ENCODE measurements at places on chromosomes 13 and 19.

DNA sequence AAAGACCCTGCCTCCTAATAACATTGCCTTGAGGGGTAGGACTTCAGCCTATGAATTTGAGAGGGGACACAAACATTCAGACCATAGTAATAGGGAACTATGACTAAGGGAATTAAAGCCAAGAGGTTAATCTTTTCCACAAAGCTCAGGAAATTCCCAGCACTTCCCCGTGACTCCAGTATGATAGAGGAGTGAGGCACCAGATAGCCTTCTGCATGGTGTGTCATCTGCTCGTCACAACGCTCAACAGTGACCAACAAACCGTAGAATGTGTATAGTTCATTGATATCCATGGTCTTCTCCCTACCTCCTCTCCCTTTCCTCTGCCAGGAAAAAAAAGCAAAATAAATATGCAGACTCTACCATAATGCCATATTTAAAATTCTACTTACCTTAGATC lies 64.4 kb downstream of the B3GLCT start:
- DNase-seq = no peak

DNA sequence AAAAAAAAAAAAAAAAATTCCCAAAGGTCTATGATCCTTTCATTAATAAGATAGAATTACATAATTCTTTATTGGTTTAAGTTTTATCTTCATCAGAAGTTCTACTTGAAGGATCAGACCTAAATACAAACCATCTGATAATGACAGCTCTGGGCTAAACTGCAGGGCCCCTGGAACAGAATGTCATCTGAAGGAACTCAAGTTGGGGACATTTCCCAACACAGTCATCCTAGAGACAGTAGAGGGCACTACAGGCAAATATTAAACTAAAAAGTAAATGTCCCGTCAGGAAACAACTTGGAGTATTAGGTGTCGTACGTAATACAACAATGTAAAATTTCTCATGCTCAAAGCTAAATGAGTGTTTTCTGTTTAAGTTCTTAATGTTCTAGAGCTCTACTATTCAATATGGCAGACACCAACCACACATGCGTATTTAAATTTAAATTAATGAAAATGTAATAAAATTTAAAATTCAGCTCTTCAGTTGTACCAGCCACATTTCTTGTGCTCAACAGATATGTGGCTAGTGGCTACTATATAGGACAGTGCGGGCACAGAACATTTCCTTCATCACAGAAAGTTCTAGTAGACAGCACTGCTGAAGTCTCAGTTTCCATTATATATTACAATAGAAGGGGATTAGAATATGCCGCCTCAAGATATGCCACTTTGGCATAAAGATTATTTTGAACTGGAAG lies 21.8 kb upstream of the NAXD start:
- no peak for DNase-seq

DNA sequence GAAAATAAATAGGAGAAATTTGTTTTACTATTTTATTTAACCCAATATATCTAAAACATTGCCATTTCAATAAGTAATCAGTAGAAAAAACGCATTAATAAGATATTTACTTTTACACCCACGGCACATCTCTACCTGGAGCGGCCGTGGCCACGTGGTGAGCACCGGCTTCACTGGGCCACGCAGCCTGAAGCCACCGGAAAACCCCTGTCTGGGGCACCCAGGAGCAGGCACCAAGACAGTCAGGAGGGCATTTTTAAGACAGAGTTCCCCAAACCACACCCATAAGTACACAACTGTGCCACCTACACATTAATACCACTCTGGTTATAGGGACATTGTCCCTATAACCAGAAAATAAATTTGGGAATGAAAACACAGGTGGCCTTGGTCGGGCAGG lies 80.9 kb downstream of the SPACA7 start:
- DNase-seq = no peak

DNA sequence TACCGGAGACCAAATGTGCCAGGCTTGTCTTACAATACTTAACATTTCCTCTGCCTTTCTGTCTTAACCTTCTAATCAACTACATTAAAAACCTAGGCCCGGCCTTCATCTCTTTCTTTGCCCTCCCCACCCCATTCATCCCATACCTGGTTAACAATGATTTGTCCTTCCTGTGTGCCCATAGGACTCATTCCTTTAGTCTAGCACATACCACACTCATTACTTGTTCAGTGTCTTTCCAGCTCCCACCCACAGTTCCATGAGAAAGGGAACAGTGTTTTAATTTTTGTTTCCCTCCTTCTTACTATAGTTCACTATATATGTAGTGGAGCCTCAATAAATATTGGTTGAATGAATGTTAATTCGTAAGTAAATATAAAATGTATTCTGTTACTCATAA lies 2.4 kb downstream of the CLN5 start:
- DNase-seq = no peak

DNA sequence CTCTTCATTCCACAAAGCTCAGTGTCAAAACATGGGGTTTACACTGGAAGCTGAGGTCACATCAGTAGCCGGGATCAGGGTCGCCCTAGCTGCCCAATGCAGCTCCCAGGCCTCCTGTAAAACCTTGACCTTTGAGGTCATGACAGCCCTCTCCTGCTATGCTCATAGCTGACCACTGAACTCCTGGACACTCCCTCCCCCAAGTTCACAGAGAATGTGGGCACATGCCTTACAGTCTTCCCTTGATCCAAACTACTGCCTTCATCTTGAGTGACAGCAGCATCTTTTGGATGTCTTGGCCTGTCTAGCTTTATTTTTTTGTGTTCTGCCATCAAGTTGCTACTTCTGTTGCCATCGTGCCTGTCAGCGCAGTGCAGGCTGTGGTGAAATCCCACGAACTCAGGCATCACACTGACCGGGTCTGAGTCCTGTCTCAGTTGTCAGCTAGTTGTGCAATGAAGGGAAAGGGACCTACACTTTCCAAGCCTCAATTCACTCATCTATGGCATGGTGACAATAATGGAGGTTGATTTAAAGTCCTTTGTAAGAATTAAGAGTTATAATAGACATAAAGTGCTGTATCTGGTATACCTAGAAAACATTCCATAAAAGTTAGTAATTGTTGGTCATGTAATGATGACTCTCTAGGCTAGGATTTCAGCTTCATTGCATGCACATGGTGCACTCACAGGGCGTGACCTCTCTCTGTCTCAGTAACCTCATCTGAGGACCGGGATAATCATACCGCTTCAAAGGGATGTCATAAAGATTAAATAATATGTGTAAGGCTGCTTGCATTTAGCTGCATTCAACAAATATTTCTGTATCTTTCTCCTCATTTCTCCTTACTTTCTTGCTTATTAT lies 16.4 kb upstream of the ALOX5AP start:
- no peak for DNase-seq

DNA sequence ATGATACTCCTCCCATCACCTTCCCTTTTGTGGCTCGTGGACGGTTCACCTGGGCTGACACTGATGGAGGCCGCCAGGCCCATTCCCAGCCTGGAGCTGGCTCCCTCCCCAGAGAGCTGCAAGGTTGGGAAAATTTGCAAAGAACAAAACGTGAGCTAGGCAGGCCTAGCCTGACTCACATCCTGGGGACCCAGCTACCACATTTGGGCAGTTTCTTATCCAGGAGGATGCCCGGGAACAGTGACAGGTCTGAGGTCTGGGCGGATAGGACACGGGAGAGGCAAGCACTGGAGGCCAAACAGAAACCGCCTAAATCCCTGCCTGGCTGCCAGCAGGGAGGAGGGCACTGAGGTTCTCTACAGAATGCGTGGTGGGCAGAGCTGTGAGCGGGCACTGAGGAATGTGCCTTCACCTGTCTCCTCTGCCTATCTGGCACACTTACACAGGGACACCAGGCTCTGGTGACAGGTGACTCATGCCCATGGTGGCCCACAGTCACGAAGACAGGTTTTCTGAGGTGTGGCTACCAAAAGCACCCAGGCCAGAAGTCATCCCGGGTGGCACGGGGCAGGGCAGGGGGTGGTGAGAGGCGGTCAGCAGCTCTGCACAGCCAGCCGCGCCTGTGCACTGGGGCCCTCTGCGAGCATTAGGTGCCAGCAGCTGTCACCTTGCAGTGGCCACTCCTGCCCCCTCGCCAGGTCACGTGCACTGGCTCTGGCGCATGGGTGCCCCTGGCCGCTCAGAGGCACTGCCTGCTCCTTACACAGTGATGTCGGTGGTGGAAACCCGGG lies 23.2 kb downstream of the SH3GL1 start:
- DNase-seq = no peak

DNA sequence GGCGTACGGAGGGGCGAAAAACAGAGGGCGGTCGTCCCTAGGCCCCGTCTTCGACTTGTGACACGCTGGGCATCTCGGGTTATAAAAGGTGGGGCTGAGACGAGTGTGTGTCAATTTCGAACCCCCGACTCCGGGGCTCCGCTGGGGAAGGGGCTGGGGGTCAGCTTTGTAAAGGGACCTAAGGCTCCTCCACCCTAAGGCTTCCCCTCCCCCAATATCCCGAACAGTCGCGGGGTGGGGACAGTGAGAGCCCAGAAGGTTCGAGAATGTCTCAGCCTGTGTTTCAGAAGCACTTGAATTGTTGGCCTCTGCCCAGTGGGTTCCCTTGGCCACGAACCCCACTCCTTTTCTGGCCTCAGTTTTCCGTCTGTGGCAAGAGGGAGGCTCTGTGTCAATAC lies 450 bp downstream of the SELENOW start:
- no peak for DNase-seq

DNA sequence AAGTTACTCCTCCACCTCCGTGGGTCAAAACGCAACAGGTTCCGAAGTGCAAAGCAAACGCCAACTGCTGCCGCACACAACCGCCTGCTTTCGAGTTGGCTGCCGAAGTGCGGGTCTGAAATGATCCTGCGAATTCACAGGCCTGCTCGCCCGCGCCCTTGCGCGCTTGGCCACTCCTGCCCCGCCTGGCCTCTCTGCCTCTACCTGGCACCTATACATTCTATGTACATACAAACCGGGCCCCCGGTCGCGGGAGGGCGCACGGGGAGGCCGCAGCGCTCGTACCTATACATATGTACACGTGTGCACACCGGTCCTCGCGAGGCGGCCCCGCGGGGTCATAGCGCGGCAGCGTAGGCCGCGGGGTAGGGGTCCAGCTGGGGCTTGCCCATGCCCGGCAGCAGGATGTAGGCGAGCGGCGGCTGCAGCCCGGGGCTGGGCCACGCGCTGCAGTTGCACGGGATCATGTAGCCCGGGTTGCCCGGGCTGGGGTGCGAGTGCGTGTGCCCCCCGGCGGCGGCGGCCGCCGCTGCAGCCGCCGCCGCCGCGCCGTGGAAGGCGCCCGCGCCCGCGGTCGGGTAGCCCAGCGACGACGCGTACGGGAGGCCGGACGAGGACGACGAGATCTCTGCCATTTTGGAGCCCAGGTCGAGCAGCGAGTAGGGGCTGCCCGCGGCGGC lies 1.3 kb downstream of the SOX21 start:
- no peak for DNase-seq

- DNase-seq = no peak
Measured at GRCh38 chr19:44839276-44839675, 6.8 kb upstream of the NECTIN2 start.

DNA sequence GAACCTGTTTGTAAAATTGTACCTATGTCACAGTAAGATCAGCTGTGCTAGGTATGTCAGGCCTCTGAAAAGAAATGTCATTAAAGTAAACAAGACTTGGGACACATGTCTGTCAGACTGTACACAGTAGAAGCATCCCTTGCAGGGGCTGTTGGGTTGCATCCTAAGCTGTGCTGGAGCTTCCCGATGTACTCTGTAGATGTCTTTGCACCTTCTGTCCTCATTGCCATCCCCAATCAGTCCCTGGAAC lies 48.7 kb upstream of the GPR183 start:
- DNase-seq = no peak

DNA sequence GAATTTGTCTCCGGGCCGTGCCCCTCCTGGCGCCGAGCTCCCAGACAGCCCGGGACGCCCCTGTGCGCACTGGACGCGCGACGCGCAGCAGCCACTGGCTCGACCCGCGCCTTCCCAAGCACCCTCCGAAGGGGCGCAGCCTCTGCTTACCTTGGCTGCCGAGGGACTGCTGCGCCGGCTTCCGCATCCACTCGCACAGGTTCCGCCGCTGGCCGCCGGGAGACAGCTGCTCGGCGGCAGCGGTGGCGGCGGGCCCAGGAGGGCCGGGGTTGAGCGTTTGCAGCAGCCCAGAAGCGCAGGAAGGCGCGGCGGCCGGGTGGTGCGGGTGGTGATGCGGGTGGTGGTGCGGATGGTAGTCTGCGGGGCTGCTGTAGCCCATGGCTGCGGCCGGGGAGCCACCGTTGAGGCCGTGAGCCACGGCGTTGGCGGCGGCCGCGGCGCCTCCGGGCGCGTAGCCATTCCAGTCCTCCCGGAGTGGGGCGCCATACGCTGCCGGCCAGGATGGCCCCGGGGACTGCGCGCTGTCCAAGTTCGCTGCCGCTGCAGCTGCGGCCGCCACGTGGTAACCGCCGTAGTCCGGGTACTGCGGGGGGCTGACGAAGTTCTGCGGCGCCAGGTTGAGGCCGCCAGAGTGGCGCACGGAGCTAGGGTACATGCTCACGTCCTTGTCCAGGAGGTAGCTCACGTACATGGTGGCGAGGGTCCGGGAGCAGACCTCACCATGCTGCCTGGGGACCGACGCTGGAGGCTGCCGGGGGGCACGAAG lies 616 bp downstream of the CDX2 start:
- DNase-seq = no peak

DNA sequence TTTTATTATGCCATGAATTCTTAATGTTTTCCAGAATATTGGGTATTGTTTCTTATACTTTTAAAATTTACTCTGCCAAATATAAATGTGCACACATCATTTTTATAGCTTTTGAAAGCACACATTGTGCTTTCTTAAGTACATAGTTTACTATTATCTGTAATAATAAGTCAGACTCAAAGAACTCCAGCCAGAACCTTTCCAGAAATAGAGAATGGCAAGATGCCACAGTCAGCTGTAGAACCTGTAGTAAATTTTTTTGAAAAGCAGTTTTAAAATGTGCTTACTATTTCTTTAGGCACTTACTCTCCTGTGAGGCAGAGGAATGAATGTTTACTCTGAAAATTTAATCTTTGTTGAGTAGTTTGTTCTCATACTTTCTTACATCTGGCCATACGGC lies 1287.1 kb downstream of the PCDH9 start:
- DNase-seq = no peak

DNA sequence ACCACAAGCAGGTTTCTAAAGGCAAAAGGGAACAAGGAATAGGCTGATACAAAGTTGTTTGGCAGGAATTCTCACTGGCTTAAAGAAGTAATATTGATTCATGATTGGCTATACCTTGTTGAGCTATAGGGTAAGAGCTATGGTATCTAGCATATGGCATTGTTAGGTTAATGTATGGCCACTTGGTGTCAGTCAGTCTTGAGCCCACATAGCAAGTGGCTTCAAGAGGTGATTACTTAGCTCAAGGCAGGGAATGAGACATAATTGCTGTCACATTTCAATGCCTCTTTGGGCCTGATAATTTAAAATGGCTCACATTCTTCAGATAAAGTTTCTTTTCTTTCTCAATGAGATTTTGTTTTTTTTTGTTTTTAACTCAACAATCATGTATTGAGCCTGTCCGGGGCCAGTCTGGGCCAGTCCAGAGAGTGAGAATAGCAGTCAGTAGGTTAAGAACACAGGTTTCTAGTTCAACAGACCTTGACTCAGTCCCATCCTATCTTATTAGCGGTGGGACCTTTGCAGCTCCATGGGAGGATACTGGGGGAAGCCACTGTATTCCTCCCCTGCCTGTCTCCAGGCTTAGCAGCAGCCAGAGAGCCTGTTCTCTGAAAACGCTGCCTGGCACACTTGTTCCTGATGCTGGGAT lies 45.8 kb upstream of the RCBTB2 start:
- DNase-seq = no peak
